ENCODE measurements at places on chromosomes 5 and 9. TPM values are rescaled to one million over a fixed set of nuclear protein-coding genes. Genes with fewer than 3 reads are reported as not detected.

Gene LCN2
- polyA plus RNA-seq = 8.2 TPM

Gene BTNL3
- polyA plus RNA-seq = 0.30 TPM

Gene CNTFR
- polyA plus RNA-seq = 1.7 TPM

Gene RAB3C
- polyA plus RNA-seq = not detected

Gene NDUFA8
- 264 TPM for polyA plus RNA-seq

Gene COL23A1
- polyA plus RNA-seq = 4.1 TPM

Gene NR2F1
- polyA plus RNA-seq = 22.8 TPM

Gene RALGDS
- polyA plus RNA-seq = 13.0 TPM

Gene CLPTM1L
- polyA plus RNA-seq = 135 TPM

All from kidney (tissue), 22 donors.